ENCODE measurements at places on chromosomes 11 and 22.

DNA sequence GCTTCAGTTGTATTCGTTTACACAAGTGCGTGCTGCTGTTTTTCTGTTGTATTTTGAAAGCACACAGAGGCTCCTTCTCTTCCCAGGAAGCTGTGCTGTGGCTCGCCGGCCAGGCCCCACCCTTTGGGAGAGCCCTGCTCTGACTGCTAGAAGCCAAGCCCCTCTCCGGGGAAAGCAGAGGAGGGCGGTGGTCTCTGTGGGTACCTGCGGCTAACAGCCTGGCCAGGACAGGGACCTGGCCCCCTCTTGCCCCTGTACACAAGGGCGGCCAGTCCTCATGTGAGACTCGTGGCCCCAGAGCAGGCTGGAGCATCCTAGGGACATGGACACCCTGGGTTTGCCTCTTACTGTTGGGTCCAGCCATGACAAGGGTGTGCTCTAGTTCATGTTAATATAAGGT, 14.8 kb downstream of the MOB2 start:
- DNase-seq = no peak

- no peak for DNase-seq
These were observed 37.0 kb upstream of the MUC5AC start for GRCh38 chr11:1120532-1121330.

DNA sequence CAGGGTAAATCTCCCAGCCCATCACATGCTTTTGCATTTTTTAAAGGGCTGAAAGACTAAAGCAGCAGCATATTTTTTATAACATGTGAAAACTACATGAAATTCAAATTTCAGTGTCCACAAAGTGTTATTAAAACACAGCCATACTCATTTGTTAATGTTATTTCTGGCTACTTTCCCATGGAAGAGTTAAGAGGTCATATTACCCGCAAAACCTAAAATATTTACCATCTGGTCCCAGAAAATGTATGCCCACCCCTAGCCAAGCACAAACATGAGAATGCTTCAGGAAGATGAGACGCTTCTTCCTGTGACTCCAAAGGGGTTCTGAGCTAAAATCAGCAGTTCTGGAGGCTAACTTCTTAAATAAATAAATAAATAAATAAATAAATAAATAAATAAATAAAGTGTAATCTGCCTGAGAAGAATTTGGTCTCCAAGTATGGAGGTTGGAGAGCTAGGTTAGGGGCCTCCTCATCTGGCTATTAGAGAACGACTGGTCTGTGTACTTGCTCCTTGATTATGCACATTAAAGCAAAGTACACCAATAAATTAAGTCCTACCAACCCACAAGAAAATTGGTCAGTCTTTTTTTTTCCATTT, 9.7 kb downstream of the IMMP1L start:
- DNase-seq = no peak

- no peak for DNase-seq
These were observed 133.2 kb downstream of the APOL5 start for GRCh38 chr22:35850831-35851230.

- DNase-seq = no peak
These were observed 14.3 kb upstream of the CRY2 start for GRCh38 chr11:45832811-45833441.

DNA sequence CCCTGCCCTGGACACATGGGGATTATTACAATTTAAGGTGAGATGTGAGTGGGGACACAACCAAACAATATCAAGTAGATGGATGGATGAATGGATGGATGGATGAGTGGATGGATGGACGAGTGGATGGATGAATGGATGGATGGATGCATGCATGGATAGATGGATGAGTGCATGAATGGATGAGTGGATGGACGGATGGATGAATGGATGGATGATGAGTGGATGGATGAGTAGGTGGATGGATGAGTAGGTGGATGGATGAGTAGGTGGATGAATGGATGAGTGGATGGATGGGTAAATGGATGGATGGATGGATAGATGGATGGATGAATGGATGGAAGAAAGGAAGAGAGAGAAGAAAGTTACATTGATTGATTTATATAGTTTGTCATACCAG, 859 bp downstream of the LINC01488 start:
- DNase-seq = no peak

DNA sequence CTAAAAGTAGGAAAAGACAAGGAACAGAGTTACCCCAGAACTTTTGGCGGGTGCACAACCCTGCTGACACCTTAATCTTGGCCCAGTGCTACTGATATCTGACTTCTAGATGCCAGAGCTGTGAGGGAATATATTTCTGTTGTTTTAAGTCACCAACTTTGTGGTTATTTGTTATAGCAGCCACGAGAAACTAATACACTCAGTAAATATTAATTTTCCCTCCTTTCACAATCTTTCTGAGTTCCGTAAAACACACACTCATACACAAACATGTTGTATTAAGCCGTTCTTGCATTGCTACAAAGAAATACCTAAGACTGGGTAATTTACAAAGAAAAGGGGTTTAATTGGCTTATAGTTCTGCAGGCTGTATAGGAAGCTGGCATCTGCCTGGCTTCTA, 16.1 kb upstream of the ZDHHC13 start:
- DNase-seq = no peak

- DNase-seq = no peak
These were observed 806.7 kb downstream of the NTM start for GRCh38 chr11:132177106-132177505.

DNA sequence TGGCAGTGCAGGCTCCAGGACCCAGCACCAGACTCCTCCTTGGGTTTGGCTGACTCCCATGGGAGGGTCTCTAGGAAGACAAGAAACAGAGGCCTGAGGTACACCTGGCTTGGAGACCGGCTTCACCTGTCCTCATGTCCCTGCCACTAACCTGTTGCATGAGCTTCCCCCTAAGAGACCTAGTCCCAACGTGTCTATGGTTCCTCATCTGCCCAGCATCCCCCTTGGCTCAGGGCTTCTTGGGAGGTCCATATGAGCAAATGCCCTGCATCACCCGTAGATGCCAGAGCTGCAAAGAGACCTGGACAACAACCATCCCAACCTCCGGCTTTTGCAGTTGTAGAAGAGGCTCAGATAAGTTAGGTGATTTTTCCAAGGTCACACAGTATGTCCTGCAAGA, 123.5 kb downstream of the BUD13 start:
- no peak for DNase-seq

- DNase-seq = no peak
These were observed 122.3 kb upstream of the BID start for GRCh38 chr22:17896586-17896985.

DNA sequence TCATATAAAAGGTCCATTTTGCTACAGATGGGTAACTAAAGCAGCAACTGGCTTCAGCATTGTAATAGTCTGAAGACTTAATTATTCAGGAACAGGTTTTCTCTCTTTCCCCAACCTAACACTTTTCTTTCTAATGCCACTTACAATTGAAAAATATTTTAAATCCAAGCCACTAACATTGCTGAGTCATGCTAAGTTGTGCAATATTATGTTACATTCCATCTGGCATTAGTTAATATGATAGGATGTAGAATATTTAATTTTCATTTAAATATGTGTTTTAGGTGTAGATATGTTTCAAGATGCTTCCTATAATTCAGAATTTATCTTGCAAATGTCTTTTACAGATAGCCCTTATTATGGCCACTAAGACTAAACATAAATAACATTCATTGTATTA, 98.6 kb downstream of the KIF18A start:
- DNase-seq = no peak

DNA sequence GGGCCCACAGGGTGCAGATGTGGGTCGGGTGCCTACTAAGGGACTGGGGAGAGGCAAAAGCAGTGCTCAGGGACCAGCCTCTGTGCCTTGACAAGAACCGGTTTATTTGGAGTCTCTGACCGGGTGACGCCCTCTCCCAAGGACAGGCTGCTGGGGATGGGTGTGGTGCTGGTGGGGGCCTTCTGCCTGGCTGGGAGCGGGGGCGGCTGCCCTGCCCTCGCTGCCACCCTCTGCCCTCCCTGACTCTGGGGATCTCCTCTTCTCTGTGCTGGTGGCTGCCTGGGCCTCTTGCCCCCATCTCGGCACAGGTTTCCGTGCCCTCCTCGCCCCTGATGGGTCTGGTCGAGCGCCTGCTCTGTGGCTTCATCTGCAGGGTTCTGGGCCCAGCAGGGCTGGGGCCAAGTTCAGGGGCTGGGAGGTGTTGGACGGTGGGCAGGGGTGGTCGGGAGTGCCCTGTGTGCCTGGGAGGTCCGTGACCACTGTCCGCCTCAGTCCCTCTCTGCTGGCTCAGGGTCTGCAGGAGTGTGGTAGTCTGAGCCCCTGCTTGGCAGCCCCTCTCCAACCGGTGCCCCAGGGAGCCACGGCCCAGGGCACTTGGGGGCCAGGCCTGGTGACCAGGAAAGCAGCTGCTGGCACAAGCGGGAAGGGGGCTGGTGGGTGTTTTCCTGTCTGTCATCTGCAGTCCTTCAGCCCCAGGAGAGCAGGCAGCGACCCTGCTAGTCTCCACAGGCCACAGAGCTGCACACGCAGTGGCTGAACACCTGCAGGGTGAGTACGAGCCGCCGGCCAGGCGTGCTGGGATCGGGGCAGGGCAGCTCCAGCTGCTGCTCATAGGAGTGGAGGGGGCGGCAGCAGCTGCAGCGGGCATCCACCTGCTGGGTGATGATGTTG, 23.5 kb downstream of the MUC6 start:
- no peak for DNase-seq

- no peak for DNase-seq
These were observed 22.5 kb downstream of the PARVB start for GRCh38 chr22:44046485-44047141.

- DNase-seq = no peak
These were observed 56.4 kb upstream of the BARX2 start for GRCh38 chr11:129319201-129319600.

All from NCI-H2081 treated with DMSO at 0.1 percent for 48 hours (cell line).